Activated naive CD4-positive, alpha-beta T cell (primary cell): ENCODE measurements at places on chromosomes 6 and 20.
A peak's percentile ranks its signal among the peaks of the same experiment; 100 is the strongest.

DNA sequence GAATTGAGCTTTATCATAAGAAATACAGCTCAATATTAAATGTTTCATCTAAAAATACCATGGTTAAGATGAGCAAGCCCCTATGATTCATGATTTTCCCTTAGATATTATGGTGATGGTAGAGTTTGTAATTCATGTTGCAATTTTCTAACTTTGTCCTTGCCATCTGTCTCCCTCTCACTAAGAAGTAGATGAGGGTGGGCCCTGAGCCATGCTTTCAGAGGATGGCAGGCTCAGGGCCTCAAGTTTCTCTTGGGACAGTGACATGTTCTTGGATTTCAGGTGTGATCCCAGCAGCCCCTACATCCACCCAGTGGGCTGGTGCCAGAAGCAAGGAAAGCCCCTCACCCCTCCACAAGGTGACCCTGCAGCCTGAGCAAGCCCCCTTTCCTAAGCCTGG, 25.6 kb downstream of the L3MBTL1 start:
- no peak for DNase-seq

DNA sequence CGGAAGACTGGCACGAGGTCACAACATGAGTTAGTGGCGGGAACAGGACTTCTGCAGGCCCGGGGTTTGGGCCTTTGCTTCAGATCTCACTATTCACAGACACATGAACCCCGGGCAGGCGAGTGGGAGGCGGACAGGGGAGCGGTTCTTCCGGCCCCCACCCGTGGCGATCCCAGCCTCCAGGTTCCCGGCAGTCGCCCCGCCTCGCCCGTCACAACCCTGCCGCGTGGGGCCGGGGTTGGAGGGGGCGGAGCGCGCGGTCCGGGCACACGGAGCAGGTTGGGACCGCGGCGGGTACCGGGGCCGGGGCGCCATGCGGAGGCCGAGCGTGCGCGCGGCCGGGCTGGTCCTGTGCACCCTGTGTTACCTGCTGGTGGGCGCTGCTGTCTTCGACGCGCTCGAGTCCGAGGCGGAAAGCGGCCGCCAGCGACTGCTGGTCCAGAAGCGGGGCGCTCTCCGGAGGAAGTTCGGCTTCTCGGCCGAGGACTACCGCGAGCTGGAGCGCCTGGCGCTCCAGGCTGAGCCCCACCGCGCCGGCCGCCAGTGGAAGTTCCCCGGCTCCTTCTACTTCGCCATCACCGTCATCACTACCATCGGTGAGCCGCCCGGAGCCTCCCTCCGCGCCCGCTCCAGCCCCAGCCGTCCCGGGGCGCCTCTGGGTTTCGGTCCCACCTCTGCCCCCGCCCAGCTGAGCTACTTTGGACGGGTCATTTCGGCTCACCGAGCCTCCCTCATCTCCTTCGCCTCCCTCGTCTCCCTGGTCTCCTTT, at the start of gene KCNK15:
Gene KCNK15 (plus strand): TSS at position 268 of the 769 bp plus-strand sequence. CDS start 46 bp downstream, at position 314.
- DNase-seq = no peak

- DNase-seq = peak; percentile 41
Measured at GRCh38 chr20:46089167-46089416, 670 bp downstream of the NCOA5 start.

- DNase-seq = no peak
Measured at GRCh38 chr6:1024587-1024986, 287.3 kb upstream of the FOXQ1 start.

DNA sequence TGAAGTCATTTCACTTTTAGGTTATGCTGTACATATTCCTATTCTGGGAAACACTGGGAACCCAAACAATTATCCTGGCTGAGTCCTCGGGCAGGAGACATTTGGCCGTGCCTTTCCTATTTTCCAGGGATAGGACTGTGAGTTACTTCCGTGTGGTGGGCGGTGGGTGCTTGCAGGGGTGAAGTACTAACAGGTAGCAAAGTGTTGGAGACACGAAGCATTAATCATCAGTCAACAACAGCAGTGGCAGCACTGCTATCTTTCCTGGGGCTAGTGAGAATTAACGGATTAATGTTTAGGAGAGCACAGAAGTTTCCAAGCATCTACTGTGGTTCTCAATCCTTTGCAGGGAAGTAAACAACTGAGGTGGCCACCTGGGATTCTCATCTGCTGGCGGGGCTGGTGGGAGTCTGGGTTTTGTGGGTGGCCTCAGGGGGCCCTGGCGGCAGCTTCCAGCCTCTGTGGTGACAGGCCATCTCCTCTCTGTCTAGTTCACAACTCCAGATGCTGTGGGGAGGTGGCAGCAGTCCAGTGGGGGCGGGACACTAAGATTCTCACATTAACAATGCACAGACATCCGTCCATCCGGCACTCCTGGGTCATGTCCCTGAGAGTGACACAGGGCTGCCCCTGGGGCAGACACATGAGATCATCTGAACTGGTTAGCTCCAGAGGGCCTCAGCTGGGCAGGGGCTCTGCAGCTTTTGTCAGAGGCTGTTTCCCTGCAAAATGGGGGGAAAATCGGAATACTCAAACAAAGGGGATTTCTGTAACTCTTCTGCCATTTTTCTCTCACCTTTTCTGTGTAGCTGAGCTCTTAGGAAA, 90.9 kb downstream of the GJA10 start:
- DNase-seq = no peak

GRCh38 chr6:103183831-103184411, 1675.8 kb downstream of the HACE1 start:
- no peak for DNase-seq

GRCh38 chr6:26570027-26570809, 26.5 kb upstream of the ABT1 start:
- peak; percentile 10 for DNase-seq

DNA sequence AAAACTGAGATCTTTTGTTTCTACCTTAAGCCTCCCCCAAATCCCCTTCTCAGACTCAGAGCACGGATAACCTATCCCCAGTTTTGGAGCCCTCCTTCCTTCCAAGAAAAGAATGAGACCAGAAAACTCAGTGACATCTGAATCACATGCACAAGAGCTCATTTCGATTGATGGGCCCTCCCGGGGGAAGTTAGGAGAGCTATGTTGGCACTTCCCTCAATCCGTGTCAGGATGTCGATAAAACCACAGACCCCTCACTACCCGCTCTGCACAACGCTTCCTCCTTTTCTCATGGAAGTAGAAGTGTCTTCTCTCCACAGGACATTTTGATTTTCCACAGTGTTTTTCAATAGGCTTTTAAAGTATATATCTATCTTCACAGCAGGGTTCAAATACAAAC, 332.4 kb downstream of the HACE1 start:
- DNase-seq = no peak

DNA sequence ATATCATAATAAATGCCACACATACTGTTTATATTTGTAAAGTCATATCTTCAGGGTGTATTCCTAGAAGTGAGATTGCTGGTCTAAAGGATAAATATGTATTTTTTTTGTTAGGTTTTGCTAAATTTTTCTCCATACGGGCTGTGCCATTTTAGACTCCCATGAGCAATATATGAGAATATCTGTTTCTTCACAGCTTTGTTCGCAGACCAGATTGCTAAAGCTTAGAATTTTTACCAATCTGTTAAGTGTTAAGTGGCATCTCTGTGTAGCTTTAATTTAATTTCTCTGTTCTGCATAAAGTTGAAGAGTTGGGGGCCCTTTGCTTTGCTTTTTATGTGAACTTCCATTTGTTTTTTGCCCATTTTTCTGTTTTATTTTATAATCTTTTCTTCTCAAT, 32.3 kb upstream of the NUS1 start:
- no peak for DNase-seq
